Hepatocyte (in vitro differentiated cells): ENCODE measurements at places on chromosomes 11 and 22. TPM values are rescaled to one million over a fixed set of nuclear protein-coding genes. Genes with fewer than 3 reads are reported as not detected.

Gene DDT
- 136 and 143 TPM in 2 replicates for total RNA-seq

Gene GDPD4
- 0.20 and 0.47 TPM in 2 replicates for total RNA-seq

Gene DEUP1
- total RNA-seq = 0.40 and 0.47 TPM in 2 replicates

Gene HTR3A
- total RNA-seq = not detected in 2 replicates

Gene PDGFD
- 25.6 and 29.6 TPM in 2 replicates for total RNA-seq

Gene TMEM45B
- total RNA-seq = 114 and 129 TPM in 2 replicates

DNA sequence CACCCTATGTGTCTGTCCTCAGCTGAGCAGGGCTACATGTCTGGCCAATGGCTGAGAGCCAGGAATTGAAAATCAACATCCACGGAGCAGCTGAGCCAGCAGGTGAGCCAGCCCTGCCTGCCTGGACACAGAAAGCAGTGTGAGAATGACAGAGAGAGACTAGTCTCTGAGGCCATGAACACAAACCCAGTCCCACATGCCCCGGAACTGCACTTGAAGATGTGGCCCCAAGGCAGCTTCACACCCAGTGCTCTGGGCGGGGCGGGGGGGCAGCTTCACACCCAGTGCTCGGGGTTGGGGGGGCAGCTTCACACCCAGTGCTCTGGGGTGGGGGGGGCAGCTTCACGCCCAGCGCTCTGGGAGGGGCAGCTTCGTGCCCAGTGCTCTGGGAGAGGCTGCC lies 37.6 kb downstream of the TRMU start:
- no peak for DNase-seq

GRCh38 chr11:77205467-77206263 lies 77.6 kb downstream of the MYO7A start:
- DNase-seq = no peak

- peak; percentile 65 for DNase-seq
Observed at GRCh38 chr22:45105281-45105702, 58.4 kb upstream of the NUP50 start.

- DNase-seq = no peak
Observed at GRCh38 chr11:77252555-77253270, 48.8 kb downstream of the GDPD4 start.

- no peak for DNase-seq
Observed at GRCh38 chr11:70921804-70922203, 330.6 kb downstream of the SHANK2 start.

DNA sequence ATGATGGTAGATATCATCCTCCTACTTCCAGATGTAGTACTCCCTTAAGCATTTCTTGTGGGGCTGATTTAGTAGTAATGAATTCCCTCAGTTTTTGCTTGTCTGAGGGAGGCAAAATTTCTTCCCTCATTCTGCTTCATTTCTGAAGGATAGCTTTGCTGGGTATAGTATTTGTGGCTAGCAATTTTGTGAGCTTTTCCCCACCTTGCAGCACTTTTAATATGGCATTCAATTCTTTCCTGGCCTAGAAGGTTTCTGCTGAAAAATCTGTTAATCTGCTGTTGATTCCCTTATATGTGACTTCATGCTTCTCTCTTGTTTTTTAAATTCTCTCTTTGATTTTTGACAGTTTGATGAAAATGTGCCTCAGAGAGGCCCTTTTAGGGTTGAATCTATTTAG lies 50.4 kb downstream of the KCNQ1OT1 start:
- DNase-seq = no peak

DNA sequence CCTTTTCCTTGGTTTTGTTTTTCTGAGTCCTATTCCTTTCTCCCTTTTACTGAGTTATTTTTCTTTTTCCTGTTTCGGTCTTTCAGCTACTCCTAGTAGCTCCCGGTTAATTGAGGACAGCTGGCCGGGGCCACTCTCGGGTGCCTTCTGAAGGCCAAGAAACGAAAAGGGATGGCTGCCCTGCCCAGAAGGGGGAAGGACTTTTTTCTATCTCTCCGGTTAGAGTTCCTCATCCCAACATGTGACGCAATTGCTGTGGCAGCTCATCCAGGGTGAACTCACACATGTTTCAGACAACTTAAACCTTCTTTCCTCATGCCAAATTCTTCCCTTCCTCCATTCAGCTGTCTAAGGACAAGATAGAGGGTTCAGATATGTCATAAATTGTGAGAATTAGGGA lies 83.6 kb downstream of the PIWIL4 start:
- DNase-seq = peak; percentile 45

- DNase-seq = peak; percentile 12
Observed at GRCh38 chr11:106409671-106410070, 332.2 kb downstream of the AASDHPPT start.

DNA sequence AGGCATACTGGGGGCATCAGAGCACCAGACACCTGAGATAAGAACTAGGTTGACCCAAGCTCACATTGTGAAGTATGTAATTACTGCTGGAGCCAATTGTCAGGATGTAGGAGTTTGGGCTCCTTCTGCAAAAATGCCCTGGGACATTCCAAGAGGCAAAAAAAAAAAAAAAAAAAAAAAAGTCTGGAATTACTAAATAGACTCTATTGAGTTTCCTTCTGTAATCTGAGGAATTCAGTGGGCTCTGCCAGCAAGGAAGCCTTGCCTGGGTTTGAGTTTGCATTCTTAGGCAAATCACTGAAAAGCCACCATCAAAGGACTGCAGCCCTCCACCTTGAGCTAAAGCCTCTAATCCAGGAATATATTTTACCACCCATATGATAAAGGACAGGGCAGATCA lies 8.0 kb upstream of the CAVIN3 start:
- no peak for DNase-seq

DNA sequence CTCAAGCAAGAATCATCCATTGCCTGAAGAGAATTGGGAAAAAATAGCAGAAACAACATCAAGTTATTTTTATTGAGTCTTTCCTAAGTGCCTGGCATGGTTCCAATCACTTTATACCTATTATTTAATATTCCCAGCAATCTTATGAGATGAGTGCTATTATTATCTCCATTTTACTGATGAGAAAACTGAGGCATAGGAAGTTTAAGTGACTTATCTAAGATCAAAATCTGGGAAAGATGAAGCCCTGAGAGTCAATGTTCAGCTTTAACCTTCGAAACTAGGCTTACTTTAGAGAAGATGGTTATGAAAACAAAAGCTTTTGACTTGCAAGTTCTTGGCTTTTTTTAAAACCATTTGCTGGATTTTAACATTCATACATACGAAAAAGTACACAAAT lies 141.6 kb downstream of the APIP start:
- no peak for DNase-seq
